ENCODE measurements at places on chromosomes 5 and 9.
A peak's percentile ranks its signal among the peaks of the same experiment; 100 is the strongest.

DNA sequence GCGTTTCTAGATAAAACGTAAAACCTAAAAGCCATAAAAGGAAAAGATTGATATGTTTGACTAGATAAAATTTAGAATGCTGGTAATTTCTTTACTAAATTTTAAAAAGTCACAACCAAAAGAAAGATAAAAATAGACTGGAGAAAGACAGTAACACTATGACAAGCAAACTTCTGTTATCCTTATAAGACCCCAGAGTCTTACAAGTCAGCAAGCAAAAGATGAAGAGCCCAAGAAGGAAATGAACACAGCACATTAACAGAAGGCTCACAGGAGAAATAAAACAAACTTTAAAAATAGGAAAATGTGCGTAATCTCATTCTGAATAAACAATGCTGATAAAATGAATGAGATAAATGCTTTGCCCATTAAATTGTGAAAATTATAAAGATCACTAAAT lies 29.7 kb downstream of the IL7R start:
- no peak for DNase-seq

GRCh38 chr9:77648234-77649108 lies at the start of gene GNA14:
TSS of gene GNA14 (minus strand) at chr9:77648322. CDS start at chr9:77647793, 529 bp downstream.
- no peak for DNase-seq

DNA sequence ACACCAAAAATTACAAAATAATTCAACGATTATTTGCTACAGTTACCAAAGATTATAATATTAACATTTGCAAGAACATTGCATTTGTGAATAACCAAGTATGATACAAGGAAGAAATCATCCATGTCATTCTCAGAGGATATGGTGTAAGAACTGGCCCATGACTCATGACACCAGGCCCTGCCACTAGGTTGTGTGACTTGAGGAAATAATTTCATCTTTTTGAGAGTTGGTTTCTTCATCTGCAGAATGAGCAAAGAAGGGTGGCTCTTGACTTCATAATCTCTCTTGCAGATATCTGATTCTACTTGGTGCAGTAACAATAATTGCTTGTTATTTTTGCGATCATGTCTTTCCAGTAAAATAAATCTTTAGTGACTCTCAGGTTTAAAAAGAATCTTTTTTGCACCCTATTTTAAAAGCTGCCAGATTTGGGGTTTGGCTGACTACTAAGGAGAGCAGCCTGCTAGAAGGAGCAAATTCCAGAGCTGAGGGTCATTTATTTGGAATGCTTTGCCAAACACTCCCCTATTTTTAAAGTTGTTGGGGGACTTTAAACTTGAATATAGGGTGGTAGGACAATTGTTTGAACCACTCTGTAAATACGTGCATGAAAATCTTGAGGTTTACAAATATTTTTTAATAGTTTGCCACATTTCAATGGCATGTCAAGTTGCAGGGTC lies 23.5 kb downstream of the ITGA1 start:
- no peak for DNase-seq

DNA sequence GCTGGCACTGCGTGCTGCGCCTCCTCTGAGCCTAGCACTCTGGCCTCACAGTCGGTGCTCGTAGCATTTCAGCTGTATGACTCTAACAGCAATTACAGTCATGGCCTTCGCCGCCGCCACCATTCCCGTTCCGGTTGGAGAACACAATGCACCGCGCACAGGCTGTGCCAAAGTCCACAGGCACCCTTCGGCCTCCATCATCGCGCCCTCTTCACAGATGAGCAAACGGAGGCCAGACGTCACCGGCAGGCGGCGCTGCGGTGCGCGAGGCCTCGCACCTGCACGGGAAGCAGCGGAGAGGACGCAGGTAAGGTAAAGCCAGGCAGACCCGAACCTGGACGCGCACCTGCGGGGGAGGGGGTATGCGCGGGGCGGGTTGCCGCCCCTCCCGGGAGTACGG lies 128.9 kb downstream of the BARX1 start:
- DNase-seq, result no peak

DNA sequence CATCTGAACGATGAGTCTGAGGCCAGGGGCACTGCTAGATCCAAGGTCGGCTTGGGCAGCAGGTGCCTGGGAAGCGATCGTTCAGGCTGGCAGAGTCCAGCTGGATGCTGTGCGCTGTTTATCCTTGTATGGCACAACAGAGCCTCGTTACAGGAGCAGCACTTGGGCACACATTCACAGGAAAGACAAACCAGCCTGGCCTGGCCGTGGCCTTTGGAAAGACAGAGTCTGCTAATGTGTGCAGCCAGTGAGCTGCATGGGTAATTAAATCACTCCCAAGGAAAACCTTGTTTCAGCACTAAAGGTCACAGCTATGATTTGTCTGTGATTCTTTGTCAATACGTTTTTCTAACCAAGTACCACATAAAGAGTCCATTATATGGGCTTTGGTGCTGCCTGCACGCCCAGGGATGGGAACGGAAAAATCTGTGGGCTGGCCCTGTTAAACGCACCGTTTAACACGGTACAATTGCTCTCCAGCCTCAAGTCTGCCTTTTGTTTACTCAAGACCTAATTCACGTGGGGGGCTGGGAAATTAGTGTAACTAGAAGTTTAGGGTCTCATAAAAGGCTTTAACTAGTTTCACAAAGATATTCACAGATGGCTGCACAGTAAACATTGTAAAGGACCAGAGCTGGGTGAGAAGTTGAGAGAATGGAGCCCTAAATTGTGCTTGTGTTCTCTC lies 509.3 kb downstream of the KDM4C start:
- DNase-seq, result no peak

GRCh38 chr5:114678778-114679177 lies 316.9 kb downstream of the KCNN2 start:
- DNase-seq, result no peak

- DNase-seq, result peak; percentile 92
Observed at GRCh38 chr5:149002053-149002452, 60.8 kb downstream of the SH3TC2 start.

- DNase-seq, result no peak
Observed at GRCh38 chr5:177538876-177539275, 15.5 kb downstream of the FAM193B start.

- no peak for DNase-seq
Observed at GRCh38 chr5:102453716-102454115, 45.1 kb downstream of the SLCO6A1 start.

- no peak for DNase-seq
Observed at GRCh38 chr9:23342291-23342690, 483.7 kb downstream of the ELAVL2 start.

DNA sequence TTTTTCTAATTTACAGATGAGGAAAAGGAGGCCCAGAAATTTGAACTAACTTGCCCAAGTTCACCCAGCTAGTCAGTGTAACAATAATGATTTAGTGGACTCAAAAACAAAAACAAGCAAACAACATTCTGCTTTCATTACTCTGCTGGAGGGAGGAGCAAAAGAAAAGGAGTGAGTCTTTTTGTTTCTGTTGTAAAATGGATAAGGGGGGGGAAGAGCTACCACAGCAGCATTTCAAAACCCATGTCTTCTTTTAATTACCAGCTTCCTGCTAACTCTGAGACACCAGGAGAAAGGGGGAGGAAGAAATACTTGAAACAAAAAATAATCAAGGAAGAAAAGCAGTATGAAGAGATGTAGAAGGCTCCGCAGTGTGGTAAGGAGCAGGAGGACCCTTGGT lies 39.2 kb upstream of the EQTN start:
- DNase-seq, result no peak

GRCh38 chr5:32638309-32638708 lies 53.0 kb downstream of the SUB1 start:
- DNase-seq, result no peak

- no peak for DNase-seq
Observed at GRCh38 chr5:173268750-173269432, 33.9 kb upstream of the NKX2-5 start.

- DNase-seq, result peak; percentile 30
Observed at GRCh38 chr9:91954841-91955471, 4.9 kb upstream of the ROR2 start.

- no peak for DNase-seq
Observed at GRCh38 chr5:161086461-161086860, 234.4 kb upstream of the ATP10B start.

DNA sequence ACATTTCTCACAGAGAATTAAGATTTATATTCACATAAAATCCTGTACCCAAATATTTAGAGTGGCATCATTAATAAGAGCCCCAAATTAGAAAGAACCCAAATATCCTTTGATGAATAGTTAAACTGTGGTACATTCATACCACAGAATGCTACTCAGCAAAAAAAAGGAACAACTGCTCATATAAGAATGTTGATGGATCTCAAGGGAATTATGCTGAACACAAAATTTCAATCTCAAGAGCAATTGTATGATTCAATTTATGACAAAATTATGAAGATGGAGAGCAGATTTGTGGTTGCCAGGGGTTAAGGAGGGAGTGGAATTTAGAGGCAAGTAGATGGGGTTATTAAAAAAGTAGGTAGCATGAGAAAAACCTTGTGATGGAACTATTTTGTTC lies 4.5 kb upstream of the PAIP1 start:
- DNase-seq, result no peak

GRCh38 chr9:136654820-136655535 lies 7.7 kb upstream of the EGFL7 start:
- DNase-seq, result no peak

DNA sequence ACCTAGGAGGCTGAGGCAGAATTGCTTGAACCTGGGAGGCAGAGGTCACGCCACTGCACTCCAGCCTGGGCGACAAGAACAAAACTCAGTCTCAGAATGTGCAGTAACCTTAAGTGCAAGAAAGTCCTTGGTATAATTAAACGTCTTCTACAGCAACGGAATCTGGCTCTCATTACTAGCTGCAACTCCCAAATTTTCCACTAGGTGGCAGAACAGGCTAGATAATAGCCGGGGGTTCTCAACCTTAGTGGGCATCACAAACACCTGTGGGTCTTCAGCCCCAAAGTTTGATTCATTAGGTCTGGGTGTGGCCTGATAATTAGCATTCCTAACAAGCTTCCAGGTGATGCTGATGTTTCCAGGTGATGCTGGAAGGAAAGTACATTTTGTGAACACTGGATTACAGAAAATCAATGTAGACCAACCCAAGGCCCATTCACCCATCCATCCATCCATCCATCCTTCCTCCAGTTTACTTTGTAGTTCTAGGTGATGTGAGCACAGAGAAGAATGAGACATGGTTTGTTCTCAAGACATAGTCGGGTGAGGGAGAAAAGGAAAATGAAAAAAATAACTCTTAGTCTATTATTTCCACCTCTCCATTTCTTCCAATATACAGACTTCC lies 37.3 kb downstream of the FBXW2 start:
- DNase-seq, result no peak

- DNase-seq, result no peak
Observed at GRCh38 chr5:55096861-55097260, 5.6 kb upstream of the GZMA start.

DNA sequence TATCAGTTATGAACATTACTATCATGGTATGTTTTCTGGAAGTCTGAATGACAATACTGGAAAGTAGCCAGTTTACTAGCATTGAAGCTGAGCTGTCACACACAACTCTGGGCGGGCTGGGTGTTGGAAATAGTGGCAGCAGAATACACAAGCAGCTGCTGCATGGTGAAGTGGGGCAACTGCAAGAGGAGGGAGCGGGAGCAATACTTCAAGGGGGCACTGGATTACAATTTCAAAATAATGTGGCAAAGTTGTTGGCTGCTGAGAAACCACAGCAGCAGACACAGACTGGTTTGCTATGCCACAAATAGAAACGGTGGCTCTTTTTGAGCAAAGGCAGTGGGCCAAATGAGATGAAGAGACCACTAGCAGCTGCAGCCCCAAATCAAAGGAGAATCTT lies 350.2 kb downstream of the KIAA0825 start:
- no peak for DNase-seq

- no peak for DNase-seq
Observed at GRCh38 chr5:40030661-40031060, 605.9 kb upstream of the DAB2 start.

GRCh38 chr5:166594567-166594966 lies 1696.9 kb upstream of the WWC1 start:
- DNase-seq, result no peak

- no peak for DNase-seq
Observed at GRCh38 chr5:173035904-173036707, 20.0 kb upstream of the CREBRF start.

GRCh38 chr5:99675974-99676373 lies 747.2 kb upstream of the CHD1 start:
- DNase-seq, result no peak

GRCh38 chr9:121066850-121067249 lies 7.9 kb upstream of the CNTRL start:
- no peak for DNase-seq

DNA sequence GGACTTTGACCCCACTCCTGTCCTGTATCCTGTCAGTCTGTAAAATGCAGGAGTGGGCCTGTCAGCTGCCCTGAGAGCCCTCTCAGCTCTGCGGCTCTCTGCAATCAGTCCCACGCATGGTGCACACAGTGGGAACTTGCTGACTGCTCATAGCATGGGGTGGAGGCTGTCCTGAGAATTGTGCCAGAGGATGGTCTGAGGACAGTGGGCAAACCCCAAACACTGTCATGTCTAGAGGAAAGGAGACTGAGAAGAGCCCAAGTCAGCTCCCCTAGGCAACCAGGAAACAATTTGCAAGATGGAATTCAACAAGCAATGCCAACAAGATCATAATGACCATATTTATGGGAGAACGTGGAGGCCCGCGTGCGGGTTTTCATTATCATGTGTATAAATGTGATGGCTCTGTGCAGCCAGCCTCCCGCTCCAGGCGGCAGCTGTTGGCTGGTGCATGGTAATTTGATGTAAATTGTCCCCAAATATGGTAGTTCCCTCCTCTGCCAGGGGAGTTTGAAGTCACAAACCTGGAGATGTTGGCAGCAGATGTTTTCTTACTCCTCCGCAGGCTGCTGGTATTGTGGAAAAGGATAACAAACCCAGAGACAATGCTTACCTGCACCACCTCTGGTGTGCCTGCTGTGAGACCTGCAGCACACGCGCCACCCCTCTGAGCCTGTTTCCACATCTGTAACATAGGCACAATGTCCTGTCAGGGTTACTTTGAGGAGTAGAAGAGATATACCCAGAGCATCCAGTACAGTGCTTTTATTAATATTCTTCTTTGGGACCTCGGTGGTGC lies 39.8 kb upstream of the ALDH1B1 start:
- DNase-seq, result no peak

- DNase-seq, result no peak
Observed at GRCh38 chr5:132787076-132787475, 10.0 kb upstream of the SEPTIN8 start.

DNA sequence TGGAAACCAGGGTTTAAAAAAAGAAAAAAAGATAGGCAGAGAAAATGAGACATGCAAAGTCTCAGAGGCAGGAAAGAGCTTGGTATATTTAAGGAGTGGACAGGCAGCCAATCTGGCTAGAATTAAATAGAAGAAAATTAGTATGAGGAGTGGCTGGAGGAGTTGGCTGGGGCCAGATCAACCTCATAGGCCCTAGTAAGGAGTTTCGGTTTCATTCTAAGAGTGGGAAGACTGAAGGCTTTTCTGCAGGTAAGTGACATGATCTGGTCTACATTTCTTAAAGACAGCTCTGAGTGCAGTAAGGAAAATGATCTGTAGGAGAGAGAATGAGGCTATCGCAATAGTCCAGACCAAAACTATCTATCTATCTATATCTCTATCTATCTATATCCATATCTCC lies 27.5 kb downstream of the ADRB2 start:
- DNase-seq, result no peak

GRCh38 chr9:5793812-5794211 lies 39.1 kb downstream of the ERMP1 start:
- no peak for DNase-seq

GRCh38 chr9:9229269-9229668 lies 1383.5 kb downstream of the PTPRD start:
- no peak for DNase-seq
